ENCODE measurements at places on chromosomes 1 and 21. TPM values are rescaled to one million over a fixed set of nuclear protein-coding genes. Genes with fewer than 3 reads are reported as not detected.

Gene RNU1-1
- polyA plus RNA-seq, result not detected

Gene AKNAD1
- 2.2 TPM for polyA plus RNA-seq

Gene USP16
- polyA plus RNA-seq, result 43.0 TPM

Gene CTSE
- 0.20 TPM for polyA plus RNA-seq

Gene SIM2
- 2.9 TPM for polyA plus RNA-seq

GRCh38 chr1:182740120-182740519 is 49.5 kb upstream of the NPL start:
- DNase-seq, result no peak

DNA sequence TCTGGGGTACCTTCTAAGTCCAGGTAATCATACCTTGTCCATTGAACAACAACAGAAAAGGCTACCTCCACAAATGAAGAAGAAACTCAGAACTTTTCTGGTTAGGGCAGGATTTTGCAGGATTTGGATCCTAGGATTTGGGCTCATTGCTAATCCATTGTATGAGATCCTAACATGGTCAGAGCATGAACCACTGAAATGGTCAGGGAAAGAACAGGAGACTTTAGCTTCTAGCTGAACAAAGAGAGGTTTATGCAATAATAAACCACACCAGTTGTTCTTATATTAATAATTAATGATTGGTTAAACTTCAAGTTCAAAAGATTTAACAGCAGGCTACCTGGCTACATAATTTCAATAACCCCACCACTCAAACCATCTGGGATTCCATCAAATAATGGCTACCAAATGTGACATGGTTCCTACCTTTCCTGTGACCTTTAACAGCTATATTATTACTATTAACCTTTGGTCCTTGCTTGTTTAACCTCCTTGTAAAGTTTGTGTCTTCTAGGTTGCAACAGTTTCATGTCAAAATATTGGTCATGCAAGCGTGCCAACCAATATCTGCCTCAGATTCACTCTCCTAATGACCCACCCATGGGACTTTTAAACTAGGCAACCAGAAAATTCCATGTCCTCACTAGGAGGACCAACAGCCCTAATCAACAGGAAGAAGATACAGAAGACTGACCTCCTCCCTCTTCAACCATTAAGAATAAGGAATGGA is 60.6 kb upstream of the USH2A start:
- no peak for DNase-seq

- no peak for DNase-seq
These were observed 95.7 kb downstream of the RHOU start for GRCh38 chr1:228830954-228831481.

- DNase-seq, result no peak
These were observed 152.9 kb downstream of the TM2D1 start for GRCh38 chr1:61572046-61572445.

GRCh38 chr1:151920149-151920548 is 10.8 kb upstream of the THEM4 start:
- no peak for DNase-seq

DNA sequence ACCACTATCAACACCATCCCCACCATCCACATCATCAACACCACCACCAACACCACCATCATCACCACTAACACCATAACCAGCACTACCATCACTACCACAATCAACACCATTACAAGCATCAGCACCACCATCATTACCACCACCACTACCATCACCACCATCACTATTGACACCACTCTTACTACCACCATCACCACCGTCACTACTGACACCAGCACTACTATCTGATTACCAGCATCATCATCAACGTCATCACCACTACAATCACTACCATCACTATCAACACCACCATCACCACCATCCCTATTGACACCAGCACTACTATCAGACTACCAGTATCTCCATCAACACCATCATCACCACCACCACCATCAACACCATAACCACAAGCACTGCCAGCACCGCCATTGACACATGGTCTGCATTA is 106.1 kb upstream of the RUNX3 start:
- no peak for DNase-seq

- DNase-seq, result no peak
These were observed 17.5 kb upstream of the VSIG8 start for GRCh38 chr1:159879977-159880376.

DNA sequence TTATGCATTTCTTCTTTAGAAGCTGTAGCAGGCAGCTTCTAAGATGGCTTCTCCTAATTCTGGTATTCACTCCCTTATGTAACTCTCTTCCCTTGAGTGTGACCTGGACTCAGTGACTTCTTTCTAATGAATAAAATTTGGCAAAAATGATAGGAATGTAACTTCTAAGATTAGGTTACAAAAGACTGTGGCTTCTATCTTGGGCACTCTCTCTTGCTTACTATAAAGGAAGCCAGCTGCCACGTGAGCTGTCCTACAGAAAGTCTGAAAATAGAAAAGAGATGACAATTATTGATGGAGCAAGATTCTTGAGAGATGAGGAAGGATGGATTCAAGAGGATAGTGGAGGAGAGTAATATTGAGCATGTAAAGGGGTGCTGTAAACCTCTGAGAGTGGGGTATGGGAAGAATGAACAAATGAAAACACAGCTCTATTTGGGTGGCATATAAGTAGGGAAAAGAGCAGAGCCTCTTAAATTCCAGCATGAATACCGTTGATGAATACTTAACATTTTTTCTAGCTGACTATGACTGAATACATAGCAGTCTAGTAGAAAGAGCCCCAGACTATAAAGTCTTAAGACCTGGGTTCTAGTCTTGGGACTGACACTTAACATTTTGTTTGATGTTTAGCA is 5.5 kb downstream of the TSEN15 start:
- no peak for DNase-seq

DNA sequence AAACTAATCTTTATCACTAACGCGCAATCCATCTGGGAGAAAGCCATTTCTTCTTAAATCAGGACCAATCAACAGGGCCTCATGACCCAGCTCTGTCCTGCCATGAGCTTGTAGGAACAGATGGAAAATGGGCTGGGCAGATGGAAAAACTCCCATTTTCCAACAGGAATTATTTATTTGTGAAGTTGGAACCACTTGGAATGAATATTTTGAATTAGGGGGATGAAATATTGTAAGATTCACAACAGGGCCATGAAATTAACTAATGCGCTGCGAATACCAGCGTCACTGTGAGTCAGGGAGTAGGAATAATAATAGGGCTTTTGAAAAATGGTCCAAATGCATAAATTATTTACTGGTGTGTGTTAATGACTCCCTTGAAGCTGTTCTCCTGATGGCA is 53.1 kb upstream of the CYP2J2 start:
- DNase-seq, result no peak

DNA sequence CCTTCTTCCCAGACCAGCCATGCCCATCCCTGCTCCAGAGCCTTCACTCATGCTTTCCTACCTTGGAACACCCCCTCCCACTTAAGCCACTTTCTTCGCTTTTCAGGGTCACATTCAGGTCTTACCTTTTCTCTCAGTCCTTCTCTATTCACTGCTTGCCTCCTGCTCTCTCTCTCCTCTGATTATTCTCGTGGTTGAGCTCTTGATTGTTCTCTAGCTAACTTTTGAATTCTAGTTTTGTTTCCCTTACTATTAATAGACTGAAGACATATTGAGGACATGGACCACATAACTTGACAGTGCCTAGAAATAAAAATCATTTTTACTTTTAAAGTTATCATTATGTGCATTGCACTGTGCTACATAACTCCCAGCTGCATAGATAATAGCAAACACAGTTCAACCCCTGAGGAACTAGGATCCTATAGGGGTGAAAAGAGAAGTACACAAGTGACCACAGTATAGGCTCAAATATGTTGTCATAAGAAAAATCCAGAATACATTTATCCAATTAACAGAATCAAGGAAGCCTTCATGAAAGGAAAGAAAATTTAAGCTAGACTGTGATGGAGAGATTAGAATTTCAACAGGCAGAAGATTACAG is 21.5 kb downstream of the INSL5 start:
- no peak for DNase-seq

DNA sequence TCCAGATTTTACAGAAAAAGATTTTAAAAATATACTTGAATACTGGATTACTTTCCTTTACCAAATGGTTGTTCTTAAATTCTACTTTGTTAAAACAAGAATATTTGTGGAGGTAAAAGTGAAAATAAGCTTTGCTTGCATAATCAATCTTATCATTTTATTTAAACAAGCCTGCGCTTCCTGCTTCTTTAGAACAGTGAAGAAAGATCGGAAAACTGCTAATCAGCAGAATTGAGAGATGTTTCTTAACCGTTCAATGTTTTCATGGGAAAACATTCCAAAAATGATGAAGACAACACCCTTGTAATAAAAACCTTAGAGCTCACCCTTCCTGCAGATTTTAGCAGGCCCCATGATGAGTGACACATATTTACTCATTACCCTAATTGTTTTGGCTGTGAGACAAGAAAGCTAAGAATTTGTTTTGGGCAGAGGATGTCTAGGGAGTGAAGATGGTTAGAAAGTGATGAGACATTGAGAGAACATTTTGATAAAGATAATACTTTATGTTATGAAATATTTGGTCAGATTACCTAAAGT is 72.6 kb downstream of the TPR start:
- DNase-seq, result no peak

Measured in forelimb muscle (tissue), 1 donor.